ENCODE measurements at places on chromosomes 7 and 10. TPM values are rescaled to one million over a fixed set of nuclear protein-coding genes. Genes with fewer than 3 reads are reported as not detected.

DNA sequence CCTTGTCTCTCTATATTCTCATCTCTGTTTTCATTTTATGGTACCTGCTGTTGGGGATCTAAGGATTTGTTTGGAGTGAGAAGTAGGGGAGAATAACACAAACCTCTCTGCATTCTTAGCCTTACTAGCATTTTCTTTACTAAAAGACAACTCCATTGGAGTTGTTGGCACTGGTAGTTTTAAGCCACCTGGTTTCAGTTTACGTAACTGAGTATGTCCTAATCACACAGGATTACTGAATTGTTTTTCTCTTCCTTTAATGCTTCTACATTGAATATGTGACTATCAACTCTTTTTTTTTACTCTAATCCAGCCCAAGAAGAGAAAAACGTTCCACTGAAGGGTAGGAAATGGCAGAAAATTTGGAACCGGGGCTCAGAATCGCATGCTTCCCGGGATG, 30.0 kb upstream of the TRIL start:
- DNase-seq = no peak

- no peak for DNase-seq
Observed at GRCh38 chr10:113554214-113554613, 1.4 kb downstream of the HABP2 start.

DNA sequence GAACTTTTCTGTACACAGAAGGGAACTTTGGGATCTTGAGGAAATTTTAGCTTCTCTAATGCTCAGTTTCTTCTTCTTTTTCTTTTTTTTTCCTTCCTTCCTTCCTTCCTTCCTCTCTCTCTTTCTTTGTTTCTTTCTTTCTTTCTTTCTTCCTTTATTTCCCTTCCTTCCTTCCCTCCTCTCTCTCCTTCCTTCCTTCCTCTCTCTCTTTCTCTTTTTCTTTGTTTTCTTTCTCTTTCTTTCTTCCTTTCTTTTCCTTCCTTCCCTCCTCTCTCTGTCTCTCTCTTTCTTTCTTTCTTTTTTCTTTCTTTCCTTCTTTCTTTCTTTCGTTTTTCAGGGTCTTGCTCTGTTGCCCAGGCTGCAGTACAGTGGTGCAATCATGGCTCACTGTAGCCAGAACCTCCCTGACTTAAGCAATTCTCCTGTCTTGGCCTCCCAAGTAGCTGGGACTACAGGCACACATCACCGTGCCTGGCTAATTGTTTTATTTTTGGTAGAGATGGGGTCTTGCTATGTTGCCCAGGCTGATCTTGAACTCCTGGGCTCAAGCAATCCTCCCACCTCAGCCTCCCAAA, 58.6 kb upstream of the SDK1 start:
- DNase-seq = no peak

DNA sequence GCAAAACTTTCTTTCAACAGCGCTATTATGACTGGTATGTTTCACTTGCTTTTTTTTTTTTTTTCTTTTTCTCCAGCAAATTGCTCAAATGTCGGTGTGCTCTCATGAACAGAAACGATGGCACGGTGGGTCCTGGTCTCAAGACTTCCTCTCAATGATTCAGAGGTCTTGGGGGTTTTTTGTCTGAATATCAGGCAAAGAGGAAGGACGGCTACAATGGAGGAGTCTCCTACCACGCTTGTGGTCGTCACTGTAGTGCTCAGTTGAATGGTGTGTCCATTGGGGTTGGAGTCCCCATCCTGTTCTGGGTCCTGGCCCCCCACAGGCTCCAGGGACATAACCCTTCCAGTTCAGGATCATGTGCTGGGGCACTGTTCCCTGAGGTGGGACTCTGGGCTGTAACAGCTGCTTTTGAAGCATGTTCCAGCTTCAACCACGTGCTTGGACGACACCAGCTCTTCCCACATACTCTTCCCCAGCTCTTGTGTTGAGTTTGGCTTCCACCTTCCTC, 266.7 kb upstream of the KLF6 start:
- DNase-seq = no peak

GRCh38 chr7:121198502-121198901, 130.3 kb upstream of the WNT16 start:
- DNase-seq = no peak

DNA sequence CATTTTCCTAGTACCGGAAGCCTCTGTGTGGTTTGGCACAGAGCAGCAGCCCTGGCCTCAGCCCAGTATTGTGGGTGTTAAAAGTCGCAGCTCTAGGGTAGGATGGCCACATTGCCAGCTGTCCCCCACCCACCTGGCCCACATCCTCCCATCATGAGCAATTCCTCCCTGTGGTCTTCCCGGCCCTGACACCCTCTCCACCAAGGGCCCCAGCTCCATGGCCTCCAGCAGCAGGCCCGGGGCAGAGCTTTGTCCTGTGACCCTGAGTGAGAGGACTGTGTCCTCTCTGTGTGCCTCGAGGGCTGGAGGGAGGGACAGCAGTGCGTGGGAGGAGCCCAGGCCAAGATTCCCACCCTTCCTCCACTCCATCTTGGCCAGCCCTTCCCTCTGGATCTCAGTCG, 93.7 kb downstream of the MYL10 start:
- DNase-seq = peak; percentile 61

DNA sequence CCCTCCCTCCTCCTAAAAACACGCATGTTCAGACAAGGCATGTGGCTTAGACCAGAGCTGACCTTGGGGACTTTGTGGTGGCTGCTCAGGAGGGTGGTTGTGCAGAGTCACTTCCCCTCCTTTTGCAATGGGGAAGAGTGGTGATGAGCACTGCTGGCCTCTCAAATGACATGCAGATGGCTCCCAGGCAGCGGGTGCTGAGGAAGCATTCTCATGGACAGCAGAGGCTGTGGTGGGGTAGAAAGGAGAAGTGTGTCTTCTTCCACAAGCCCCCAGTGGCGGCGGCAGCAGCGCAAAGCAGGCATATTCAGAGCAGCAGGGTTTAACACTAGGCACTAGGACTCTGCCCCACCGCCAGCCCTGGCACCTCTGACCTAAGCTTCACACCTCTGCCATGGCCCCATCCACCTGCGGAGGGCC, 105.9 kb upstream of the ANLN start:
- DNase-seq = no peak

DNA sequence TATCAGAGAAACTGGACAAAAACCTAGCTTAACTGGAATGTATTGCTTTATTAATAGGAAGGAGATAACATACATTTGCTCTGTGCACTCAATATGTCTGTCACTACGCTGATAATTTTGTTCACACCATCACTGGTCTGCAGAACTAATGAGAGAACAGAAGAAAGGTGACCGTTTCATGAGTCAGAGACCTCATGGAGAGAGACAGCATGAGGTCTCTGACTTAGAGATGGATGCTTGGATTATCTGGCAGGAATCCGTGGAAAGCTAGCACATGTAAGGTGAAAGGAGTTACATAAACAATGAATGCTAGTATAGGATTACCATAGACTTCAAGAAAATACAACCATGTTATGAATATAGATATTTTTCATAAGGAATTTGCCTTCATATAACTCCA, 947.3 kb downstream of the IPMK start:
- DNase-seq = peak; percentile 43

DNA sequence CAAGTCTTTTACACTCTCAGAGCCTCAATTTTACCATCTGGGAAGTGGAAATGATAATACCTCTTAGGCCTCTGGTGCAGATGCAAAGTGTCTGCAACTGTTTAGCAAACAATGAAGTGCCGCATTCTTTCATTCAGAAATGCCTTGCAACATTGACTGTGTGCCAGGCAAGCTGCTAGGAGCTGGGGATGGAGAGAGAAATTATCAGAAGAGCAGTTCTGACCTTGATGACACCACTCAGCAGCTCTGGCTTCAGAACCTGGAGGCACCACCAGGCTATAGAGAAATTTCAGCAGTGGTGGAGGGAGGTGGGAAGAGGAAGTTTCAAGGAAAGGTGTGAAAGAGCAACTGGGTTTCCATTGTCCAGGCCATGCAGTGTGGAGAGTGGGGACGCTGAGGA, 78.1 kb upstream of the HABP2 start:
- DNase-seq = no peak

The OR2A5 gene
- total RNA-seq = not detected

The SPDYE11 gene
- not detected for total RNA-seq

DNA sequence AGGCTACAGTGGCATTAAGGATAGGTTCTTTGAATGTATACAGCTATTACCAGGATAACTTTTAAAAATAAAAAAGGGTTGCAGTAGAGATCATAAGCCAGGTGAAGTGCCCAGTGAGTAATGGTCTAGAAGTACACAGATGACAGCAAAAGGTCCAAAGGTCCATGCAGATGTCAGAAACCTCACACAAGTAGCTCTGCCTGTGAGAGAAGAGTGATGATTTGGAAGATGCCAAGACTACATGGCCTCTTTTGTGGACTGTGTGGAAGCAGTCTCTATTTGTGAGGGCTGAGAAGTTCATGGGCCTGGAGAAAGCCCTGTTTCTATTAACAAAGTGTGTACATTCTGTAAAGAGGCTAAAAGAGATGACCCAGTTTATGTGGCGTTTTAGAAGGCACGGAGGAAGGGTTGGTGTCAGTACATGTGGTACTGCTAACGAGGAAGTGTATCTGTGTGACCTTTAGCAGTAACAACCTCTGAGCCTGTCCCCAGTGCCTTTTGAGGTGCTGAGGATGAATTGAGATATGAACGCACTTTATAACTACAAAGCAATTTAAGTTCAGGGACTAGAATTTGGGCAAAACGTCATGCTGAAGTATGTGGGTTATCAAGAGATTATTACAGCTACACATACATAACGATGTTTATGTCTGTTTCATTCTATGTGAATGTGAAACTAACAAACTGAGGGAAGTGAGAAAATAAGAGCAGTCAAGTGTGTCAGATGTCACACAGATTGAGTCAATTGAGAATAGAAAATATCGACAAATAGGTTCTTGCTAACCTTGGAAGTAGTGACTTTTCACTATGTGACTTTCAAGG, 7.6 kb downstream of the CYCS start:
- no peak for DNase-seq

GRCh38 chr7:128108641-128109423, 77.6 kb upstream of the LRRC4 start:
- DNase-seq = no peak

GRCh38 chr10:71014021-71014805, 125.8 kb upstream of the PCBD1 start:
- no peak for DNase-seq

The CALHM3 gene
- 4.8 TPM for total RNA-seq

DNA sequence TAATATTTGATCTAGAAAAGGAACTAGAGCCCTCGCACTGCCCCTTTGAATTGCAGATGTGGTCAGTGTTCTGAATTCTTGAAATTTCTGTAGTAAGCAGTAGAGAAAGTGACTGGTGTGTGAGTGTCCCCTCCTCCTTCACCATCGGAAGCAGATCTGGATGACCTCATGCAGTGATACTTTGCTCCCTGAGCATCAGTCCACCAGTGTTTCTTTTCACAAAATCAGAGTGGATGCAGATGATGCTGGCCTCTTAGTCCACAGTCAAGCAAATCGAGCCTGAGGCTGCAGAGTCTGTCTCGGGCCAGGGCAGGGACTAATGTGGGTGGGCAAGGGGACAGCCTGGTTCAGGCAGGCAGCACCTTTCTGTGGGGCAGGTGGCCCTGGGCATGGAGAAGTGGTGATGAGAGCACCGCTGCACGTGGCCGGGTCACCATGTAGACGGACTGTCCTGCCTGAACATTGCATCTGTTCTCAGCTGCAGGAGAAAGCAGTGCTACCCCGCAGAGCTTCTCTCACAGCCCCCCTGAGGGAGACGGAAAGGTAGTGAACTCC, 5.4 kb downstream of the INSIG1 start:
- DNase-seq = no peak

DNA sequence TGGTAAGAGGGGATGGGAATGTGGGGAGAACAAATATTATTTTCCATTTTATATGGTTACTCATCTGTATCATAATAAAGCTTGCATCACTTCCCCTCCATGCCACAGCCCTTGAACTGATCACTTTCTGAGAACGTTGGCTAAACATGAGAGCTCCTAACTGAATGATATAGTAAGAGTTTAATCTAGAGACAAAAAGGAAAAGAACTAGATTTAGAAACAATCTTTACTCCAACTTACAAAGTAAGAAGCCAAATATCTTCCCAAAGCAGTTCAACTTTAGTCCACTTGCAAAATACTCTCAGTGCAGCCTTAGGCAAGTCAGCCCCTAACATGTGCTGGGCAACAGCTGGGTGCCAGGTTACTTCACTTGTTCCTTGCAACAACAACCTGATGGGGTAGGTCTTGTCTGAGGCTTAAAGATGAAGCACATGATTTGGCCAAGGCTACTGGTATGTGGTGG, 20.3 kb downstream of the SMURF1 start:
- no peak for DNase-seq

The NME8 gene
- total RNA-seq = not detected

The NPTX2 gene
- total RNA-seq = not detected

- no peak for DNase-seq
Observed at GRCh38 chr7:34153656-34154270, 248.4 kb downstream of the BMPER start.

The FANK1 gene
- total RNA-seq = 4.9 TPM

The IKZF1 gene
- total RNA-seq = not detected

- DNase-seq = no peak
Observed at GRCh38 chr10:72935361-72935760, 19.2 kb downstream of the PLA2G12B start.

The CYTH3 gene
- 34.8 TPM for total RNA-seq

GRCh38 chr10:93589648-93590562, 11.1 kb downstream of the RBP4 start:
- DNase-seq = no peak

The OR9A2 gene
- total RNA-seq = not detected

The EFCAB10 gene
- total RNA-seq = not detected

The ZNF365 gene
- 10.8 TPM for total RNA-seq

DNA sequence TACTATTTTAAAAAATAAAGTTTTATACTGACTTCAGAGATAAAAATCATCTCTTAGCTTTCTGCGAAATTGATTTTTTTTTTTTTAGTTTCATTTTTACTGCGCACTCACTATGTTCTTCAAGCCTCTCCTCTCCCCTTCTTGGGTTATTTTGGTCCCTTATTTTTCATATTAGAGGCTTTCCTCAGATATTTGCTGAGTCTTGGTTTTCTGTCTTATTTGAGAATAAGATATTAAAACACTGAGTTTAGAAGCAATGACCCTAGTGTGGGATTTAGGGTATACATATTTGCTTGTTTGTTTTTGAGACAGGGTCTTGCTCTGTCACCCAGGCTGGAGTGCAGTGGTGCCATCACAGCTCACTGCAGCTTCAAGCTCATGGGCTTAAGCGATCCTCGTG, 59.9 kb downstream of the SND1 start:
- no peak for DNase-seq

DNA sequence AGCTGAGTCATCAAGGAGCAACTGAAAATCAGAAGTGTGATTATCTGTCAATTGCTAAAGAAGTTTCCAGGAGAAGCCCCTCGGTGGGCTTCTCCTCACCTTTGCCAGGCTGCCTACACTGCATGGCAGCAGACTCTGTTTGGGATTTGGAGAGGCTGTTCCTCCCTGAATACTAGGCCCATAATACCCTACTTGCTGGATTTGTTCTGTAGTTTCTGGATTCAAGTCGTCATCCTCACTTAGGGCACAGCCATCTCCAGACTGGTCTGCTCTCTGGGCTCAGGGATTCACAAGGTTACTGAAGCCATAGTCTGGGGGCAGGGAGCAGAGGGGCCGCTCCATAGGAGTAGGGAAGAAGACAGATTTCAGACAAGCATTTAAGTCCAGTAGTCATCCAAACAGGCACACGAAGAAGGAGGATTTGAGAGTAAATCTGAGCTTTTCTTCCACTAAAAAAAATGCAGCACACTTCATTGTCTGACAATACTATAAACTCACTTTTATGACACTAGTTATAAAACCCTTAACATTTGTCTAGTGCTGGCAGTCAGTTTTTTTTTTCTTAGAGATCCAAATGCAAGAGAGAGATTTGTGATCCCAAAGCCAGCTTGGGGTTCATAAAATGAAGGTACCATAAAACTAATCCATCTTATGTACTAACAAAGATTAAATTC, 723.3 kb downstream of the GRID1 start:
- no peak for DNase-seq

The EBF3 gene
- not detected for total RNA-seq
